ENCODE measurements at places on chromosomes 7 and 10.

DNA sequence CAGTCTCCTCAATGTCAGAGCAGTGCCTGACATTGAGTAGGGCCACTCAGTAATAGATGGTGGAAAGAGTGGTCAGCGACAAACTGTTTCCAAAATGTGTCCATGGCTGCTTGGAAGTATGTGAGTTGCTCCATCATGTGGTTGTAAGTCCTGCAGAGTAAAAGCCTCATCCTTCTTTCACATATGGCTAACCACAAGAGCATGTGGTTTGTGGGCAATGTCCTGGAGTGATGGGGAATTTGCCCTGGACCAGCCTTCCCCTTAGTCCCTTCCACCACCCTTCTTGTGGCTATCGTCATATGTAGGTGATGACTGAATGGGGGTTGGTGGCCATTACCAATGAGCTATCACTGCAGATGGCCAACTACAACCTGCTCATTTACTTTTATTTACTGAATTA lies 33.0 kb upstream of the PLXNA4 start:
- DNase-seq: no peak

- peak; percentile 29 for DNase-seq
Observed at GRCh38 chr10:102120142-102120990, at the start of gene LDB1. LDB1 (minus strand) TSS chr10:102120368; CDS start chr10:102120110, 258 bp downstream.

GRCh38 chr10:71692598-71693306 lies 26.8 kb downstream of the C10orf105 start:
- DNase-seq: no peak

DNA sequence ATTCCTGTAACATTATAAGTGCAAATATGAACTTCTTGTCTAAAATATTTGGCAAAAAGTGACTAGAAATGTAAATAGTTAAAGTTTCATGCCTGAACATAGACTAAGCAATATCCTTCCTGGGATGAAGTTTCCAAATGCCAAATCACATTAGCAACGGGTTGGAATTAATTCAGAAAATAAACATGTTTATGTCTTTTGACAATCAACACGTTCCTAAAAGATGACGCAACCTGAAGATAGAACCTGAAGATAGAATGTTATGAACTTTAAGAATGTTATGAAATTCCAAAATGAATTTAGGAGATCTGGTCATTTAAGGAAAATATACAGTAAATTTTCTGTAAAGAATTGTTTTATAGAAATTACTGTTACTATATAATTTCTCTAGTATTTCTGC lies 9.2 kb downstream of the LAMB4 start:
- no peak for DNase-seq

DNA sequence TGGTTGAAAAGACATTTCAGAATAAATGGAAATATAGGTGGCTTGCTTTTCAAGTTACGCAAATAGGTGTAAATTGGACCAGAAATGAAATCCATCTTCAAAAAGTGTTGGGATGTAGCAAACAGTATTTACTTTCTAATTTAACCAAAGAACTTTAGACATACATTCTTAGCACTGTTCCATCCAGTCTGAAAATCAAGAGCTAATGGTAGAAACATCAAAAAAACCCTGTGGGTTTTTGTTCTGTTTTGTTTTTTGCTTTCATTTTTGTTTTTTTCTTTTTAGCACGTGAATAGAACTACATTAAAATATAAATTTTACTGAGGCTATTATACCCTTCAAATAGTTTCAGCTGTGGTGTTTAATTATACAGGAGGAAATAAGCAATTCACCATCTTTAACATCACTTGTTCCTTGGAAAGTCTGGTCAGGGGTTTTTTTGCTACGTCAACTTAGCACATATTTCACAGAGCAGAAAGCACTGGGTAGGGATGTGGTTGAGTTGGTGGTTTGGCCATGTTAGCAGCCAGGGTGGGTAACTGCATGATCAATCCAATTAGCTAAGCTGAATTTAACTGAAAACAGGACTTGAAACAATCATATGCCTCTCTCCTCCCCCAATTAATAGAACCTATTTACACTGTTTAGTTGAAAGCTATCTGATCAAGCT lies 275.4 kb upstream of the PFKP start:
- no peak for DNase-seq

- DNase-seq: no peak
Observed at GRCh38 chr7:102089175-102090098, 197.2 kb upstream of the SH2B2 start.

DNA sequence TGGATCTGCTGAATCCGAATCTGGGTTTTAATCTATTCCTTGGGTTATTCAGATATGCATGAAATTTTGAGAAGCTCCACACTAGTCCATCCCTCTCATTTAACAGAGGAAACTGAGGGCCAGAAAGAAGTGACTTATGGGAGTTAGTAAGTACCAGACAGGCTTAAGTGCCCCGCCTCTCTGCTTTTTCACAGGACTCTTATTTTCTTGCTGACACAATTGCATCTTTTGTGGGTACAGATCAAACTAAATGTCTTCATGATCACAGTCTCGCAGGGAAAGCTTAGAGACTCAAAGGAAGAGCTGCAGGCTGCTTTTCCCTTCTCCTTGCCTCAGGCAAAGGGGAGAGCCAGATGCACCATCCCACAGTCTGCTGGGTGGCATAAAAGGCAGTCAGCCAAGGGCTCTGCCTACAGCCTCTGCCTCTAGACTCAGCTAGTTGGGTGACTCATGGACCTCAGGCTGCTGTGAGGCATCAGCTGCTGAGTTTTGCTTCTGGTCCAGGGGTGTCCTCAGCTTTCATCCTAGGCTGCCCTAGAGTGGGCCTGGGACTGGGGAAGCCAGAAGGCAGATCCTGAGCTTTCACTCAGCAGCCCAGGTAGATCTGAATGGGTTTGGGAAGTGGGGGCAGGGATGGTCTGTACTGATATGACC lies 11.6 kb downstream of the GOLGA7B start:
- no peak for DNase-seq

DNA sequence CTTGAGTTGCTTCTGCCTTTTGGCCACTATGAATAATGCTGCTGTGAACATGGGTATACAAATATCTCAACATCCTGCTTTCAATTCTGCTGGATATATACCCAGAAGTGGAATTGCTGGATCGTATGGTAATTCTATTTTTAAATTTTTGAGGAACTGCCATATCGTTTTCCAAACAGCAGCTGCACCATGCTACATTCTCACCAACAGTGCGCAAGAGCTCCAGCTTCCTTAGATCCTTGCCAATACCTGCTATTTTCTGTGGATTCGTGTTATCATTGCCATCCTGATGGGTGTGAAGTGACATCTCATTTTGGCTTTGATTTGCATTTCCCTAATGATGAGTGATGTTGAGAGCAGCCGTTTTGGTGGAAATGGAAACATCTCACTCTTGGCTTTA lies 26.7 kb downstream of the FRMD4A start:
- no peak for DNase-seq

DNA sequence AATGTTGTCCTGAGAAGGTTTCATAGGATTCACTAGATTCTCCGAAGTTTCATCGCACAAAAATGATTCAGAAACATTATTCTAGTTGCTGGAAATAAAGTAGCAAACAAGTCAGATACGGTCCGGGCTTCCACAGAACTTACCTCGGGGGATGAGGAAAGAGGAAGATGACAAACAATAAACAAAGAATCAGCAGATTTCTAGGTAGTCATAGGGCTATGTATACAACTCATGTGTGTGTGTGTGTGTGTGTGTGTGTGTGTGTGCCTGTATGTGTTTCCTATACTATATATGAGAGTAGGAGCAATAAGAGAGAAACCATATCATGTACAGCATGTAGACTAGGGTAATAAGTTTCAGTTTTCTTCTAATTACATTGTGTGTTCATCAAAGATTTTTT lies 16.5 kb downstream of the TMEM236 start:
- no peak for DNase-seq

GRCh38 chr7:101094376-101094775 lies 9.1 kb downstream of the TRIM56 start:
- DNase-seq: no peak

DNA sequence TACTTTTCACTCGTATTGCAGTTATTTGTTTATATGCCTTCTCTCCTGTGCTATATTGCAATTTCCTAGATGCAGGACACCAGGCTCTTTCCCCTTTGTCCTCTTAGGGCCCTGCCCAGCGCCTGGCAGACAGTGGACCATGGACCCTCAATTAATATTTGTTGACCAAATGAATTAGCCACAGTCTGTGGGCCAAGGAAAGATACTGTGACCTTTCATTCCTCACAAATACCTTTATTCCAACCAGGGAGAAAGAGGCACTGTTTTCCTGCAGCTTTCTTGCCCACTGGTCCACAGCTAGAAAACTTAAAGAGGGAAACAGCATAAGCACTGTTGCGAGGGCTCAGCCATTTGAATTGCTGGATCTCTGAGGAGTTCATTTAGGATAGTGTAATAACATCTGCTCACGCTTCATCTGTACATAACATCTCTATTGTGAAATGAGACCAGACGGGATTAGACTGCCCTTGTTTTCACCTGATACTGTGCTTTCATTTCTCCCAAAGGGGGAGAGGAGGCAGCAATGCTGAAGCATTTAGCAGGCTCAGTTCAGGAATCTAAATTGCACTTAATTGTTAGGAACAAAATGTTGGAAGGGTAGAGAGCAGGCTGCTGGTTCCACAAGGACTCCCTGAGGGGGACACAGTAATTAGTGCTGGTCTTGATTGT lies 46.7 kb downstream of the TNS3 start:
- no peak for DNase-seq

DNA sequence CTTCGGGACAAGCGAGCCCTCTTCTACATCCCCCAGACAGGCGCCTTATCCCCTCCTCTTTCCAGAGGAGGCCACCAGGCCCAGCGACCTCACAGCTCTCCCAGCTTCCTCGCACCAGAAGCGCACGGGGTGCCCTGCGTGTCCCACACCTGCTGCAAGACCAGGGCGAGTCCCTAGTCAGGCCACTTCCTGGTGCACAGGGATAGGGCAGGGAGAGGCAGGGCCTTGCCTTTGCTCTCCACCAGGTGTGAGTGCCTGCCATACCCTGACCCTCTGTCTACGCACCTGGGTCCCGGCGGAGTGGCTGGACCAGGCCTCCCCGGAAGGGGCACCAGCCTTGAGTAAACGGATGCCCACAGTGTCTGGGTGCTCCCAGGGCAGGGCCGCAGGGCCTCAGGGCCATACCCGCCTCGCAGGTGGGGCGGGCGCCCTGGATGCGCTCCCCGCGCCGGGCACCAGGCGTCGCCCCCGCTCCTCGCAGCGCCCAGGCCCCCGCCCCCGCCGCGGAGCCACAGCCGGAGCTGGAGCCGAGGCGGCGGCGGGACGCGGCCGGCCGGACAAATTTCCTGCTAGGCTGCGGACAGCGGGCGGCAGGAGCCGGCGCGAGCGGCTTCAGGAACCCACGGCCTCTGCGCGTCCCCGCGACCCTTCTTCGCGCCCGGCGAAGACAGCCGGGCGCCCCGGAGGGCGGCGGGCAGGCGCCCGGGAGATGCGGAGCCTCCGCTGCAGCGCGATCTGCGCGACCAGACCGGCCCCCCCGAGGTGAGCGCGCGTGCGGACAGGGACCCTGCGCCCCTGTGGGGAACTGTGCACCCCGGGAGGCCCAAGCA lies at the start of gene PTPRE:
Gene PTPRE, plus strand, starts transcription at position 556 of the 830 bp plus-strand sequence. CDS start 133,779 bp downstream, outside the sequence.
- peak; percentile 23 for DNase-seq

- DNase-seq: no peak
Observed at GRCh38 chr7:156650042-156650441, 9.5 kb downstream of the RNF32 start.

- DNase-seq: no peak
Observed at GRCh38 chr7:156793334-156793733, 99.6 kb downstream of the LMBR1 start.

DNA sequence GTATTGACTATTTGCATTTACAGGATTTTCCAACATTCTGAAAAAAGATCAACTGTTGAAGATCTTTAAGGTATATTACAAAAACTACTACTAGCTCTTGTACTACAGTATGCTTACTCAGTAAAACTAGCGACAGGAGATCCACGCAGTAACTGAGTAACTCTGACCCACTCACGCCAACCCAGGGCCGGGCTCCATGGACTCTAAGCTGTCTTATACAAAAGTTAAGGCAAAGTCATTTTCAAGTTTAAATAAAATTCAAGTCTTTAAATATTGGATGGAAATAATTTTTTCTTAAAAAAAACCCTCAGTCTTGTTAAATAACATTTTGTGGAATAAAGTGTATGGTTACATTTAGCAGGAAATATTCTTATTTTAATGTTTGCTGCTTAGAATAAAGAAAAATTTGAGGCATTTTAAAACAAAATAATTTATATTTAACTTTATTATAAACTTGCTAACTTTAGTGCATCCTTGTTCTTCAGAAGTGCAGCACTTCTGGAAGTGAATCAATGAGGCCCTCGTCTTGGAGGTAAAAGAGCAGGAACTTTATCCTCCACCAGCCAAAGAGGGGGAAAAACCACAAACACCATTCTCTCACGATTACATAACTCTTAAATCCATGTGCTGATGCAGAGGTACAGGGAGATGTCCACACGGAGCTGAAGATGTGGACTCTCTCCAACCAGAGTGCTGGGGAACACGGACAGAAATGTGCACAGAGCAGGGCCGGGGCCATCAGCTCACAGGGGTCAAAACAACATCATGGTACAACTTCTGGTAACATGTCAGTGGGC lies 119.9 kb downstream of the LARP4B start:
- DNase-seq: no peak

DNA sequence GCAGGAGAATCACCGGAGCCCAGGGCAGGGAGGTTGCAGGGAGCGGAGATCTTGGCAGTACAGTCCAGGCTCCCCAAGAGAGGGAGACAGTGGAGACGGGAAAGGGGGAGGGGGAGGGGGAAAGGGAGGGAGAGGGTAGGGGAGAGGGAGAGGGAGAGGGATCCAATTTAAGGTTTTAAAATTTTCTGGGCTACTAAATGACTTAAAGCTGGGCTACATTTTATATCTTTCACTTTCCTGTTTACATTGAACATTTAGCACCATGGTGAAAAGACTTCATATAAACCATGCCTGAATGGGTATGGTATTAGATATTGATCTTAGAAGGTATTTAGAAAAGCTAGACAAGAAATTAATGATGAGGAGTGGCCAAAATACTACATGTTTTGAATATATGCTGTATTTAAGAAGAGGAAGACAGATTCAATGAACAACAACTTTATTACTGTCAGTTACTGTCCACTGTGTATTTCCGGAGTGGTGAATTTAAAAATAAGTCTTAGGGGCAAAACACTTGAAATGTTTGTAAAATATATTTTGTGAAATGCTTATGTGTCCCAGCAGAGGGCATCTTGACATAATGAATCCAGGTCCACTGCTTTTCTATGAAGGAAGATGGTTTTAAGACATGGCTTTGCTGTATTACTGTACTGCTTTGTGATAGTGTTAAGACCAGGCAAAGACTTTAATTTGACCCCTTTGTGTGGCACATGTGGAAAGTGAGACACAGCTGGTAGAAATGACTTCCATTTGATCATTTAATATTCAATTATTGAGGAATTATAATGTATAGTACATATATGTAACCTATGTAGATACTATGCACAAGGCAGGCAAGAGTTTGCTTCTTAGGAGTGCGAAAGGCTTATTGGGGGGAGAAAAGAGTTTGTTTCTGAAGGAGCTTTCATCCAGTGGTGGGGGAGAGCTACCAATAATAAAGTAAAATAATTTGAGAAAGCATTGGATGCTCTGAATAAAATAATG lies 52.8 kb downstream of the NRF1 start:
- DNase-seq: no peak

All from activated naive CD4-positive, alpha-beta T cell (primary cell).